Activated naive CD8-positive, alpha-beta T cell treated with anti-CD3 and anti-CD28 coated beads, Interleukin-2, amount 10 ng/mL, durations not matched to agents 7 days and 5 days (primary cell): ENCODE measurements at places on chromosomes 1 and 21. TPM values are rescaled to one million over a fixed set of nuclear protein-coding genes. Genes with fewer than 3 reads are reported as not detected.

GRCh38 chr1:153152481-153152880 lies 1.8 kb upstream of the SPRR2G start:
- DNase-seq = no peak

DNA sequence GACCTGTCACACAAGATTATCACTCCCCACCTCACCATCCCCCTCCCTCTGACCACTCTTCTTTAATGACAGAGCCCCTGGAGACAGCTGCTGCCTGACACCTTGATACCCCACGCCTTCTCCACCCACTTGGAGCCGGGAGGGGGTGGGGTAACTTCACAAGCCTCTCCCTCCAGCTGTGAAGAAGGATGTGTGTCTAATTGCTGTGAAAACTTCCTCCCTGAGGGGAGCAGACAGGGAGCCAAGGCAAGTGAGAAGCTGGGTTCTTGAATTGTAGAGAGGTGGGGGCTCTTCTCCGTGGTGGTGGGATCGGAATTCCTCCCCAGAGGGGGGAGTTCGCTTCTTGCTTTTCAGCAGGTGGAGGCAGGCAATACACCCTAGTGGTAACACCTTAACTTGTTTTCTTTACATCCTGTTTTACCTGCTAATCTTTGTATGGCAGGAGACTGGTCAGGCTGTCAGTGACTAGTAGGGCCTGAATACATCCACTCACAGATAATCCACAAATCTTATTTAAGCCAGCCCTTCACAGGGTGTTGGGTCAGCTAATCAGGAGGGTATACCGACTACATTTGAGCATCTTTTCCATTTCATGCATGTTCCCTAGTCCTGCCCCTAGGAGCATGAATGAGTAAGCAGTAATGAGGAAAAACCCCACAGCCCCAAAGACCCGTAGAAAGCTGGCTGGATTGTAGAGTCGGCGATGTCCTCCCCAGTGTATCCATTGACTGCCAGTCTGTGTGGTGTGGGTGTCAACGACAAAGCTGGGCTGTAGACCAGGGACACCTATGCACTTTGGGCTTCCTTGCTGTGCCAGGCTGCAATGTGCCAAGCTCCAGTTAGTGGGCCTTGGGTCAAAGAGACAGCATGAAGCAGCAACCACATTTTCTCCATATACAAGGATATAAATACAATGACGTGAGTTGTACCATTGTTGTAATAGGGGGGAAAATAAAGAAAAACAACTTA lies 57.3 kb downstream of the NFASC start:
- no peak for DNase-seq

The FYB2 gene
- total RNA-seq = not detected

The EFCAB14 gene
- total RNA-seq = 84.2 TPM

GRCh38 chr1:219081943-219082925 lies 91.4 kb upstream of the LYPLAL1 start:
- DNase-seq = no peak

GRCh38 chr1:44682883-44683265 lies 8.4 kb downstream of the ARMH1 start:
- DNase-seq = no peak

DNA sequence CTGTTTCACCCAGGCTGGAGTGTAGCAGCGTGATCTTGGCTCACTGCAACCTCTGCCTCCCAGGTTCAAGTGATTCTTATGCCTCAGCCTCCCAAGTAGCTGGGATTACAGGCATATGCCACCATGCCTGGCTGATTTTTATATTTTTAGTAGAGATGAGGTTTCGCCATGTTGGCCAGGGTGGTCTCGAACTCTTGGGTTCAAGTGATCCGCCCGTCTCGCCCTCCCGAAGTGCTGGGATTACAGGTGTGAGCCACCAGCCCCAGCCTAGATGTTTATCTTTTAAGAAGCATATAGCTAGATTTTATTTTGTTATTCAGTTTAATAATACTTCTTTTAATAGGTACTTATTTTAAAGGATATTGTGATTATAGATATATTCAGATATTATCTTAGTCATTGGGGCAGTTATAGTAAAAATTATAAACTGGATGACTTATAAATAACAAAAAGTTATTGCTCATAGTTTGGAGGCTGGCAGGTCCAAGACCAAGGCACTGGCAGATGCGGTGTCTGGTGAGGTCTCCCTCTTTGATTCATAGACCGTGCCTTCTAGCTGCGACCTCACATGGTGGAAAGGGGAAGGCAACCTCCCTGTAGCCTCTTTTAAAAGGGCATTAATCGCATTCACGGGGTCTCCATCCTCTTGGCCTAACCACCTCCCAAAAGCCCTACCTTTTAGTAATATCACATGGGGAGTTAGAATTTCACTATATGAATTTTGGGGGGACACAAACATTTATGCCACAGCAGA lies 3.1 kb upstream of the KCNE2 start:
- DNase-seq = no peak

DNA sequence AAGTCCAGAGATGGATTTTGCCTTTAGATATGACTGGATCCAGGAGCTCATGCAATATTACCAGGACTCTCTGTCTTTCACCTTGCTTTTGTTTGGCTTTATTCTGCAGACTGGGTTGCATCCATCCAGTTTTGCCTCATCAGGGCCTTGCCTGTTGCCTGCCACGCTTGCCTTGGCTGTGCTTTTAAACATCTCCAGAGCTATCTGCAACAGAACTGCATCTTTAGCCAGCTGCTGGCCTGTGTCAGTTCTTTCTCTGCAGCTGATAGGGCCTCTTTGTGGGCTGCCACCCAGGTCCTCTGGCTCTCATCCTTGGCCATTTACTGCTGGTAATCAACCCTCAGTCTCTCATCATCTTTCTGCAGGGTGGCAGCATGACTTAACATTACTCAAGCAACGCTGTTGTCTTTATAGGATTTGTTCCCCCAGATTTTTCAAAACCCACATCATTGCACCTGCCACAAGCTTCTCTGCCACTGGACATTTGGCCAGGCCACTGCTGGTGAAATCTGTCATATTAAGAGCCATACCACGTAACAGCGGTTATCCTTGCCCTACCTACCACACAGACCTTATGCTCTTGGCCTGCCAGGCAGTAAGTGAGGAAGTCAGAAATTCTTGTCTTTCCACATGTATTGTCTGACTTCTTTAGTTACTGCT lies 24.4 kb upstream of the HUNK start:
- DNase-seq = no peak
